ENCODE measurements at places on chromosomes 2 and 18.

GRCh38 chr2:134189009-134189720, 64.7 kb upstream of the MGAT5 start:
- DNase-seq, result peak; percentile 94

GRCh38 chr2:74391209-74391579, 11.1 kb upstream of the DCTN1 start:
- peak; percentile 24 for DNase-seq

DNA sequence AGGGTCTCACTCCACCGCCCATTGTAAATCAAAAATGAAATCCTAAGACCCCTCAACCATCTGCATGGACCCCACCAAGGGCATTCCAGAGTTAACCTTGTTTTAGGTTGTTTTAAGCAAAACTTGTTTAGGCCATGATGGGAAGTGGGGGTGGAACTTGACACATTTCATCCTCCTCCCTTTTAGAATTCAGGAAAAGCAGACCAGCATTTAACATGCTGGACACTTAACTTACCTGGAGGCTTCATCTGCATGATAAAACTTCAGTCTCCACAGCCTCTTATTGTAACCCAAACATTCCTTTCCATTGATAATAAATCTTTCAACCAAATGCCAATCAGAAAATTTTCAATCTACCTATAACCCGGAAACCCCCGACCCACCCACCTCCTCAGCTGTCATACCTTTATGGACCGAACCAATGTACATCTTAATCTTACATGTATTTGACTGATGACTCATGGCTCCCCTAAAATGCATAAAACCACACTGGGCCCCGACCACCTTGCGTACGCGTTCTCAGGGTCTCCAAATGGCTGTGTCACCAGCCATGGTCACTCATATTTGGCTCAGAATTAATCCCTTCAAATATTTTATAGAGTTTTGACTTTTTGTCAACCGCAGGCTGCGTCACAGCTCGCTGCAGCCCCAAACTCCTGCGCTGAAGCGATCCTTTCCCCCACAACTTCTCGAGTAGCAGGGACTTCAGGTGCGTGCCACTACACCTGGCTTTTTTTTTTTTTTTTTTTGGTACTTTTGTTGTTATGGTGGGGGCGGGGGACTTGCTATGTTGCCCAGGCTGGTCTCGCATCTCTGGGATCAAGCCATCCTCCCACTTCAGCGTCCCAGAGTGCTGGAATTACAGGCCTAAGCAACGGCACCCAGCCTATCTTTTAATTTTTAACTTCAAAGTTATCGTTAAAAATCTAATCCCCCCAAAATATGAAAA, 917 bp downstream of the MPPE1 start:
- DNase-seq, result no peak

GRCh38 chr2:201358684-201359083, 1.5 kb upstream of the FLACC1 start:
- peak; percentile 92 for DNase-seq

- no peak for DNase-seq
These were observed 21.2 kb downstream of the PTRHD1 start for GRCh38 chr2:24771764-24772586.

- DNase-seq, result no peak
These were observed 18.3 kb downstream of the HS6ST1 start for GRCh38 chr2:128300151-128301020.

DNA sequence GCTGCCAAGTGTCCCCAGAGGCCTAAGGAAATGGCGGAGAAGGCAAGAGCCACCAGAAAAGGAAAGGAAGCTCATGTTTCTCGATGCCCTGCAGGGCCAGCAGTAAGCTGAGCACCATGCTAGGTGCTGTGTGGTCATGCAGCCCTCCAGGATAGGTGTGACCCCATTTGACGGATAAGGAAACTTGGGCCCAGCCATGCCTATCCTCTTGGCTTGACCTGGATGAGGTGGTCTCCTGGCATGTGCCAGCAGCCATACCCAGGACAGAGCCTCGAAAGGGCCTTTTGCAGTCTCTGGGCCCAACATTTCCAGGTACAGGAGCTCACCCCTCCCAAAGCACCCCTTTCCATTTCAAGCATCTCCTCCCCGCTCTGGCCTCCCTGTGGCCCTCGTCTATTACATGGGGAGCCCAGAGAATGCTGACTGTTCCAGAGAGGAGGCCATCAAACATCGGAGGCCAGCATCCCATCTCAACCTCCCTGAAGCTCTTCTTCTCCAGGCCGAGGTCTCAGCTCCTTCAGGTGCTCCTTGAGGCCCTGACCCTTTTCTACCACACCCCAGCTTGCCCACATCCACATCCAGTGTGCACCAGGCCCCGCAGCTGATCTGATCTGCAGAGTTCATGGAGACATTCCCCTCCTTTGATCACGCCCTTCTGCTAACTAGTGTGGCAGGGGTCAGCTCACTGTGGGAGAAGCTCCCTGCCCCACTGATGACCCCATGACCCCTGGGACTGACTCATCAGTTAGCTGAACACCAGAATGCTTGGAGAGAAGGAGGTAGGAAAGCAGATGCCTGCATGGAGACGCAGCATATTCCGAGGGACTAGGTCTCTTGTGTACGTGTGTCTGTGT, 208.4 kb downstream of the TNS1 start:
- DNase-seq, result no peak

GRCh38 chr2:144180131-144180530, 339.8 kb downstream of the ZEB2 start:
- no peak for DNase-seq

GRCh38 chr2:183533021-183533420, 408.8 kb downstream of the NUP35 start:
- no peak for DNase-seq

GRCh38 chr2:1156531-1156930, 205.9 kb downstream of the SNTG2 start:
- no peak for DNase-seq

- DNase-seq, result no peak
These were observed 433.7 kb upstream of the TRIB2 start for GRCh38 chr2:12282780-12283695.

- DNase-seq, result peak; percentile 39
These were observed 14.9 kb downstream of the SLC9A4 start for GRCh38 chr2:102487761-102488462.

- DNase-seq, result peak; percentile 74
These were observed 152.0 kb upstream of the SLC1A4 start for GRCh38 chr2:64837116-64837731.

DNA sequence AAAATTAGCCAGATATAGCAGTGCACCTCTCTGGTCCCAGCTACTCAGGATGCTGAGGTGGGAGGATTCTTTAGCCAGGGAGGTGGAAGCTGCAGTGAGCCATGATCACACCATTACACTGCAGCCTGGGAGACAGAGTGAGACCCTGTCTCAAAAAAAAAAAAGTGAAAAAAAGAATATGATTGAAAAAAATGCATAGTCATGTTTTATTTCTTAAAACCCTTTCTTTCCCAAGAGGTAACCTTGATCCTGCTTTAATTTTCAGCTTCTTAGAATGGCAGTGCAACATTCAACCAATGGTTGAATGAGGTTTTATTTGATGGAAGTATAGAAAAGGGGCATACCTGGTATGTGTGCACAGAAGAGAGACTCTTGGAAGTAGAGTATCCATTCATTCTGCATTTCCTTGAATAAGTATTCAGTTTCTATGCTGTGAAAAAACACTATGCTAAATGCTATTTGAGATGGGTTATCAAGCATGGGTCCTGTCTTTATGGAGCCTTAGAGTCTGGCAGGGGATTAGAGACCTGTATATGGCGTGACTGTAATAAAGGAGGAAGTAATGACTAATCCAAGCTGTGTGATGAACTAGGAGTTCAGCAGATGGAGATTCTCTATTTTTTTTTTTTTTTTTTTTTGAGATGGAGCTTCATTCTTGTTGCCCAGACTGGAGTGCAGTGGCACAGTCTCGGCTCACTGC, 146.3 kb downstream of the WDSUB1 start:
- peak; percentile 73 for DNase-seq

GRCh38 chr2:25374827-25375226, 33.1 kb upstream of the DNMT3A start:
- no peak for DNase-seq

DNA sequence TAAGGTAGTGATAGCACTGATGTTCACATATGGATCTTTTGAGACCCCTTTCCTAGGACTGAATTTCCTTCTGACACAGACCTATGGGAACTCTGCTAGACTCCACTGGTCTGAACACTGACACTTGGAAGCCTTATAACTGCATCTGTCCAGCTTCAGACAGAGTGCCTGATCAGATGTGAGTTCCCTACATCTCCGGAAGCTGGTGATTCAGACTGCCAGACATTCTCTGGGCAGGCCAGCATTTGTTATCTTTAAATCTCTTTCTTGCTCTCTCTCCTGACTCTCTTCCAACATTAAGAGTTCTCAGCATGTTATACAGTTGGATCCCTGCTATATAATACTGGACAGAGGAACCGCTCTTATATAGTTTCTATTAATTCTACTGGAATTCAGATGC, 408.5 kb downstream of the ZEB2 start:
- peak; percentile 44 for DNase-seq

- no peak for DNase-seq
These were observed 1.3 kb downstream of the ADCYAP1 start for GRCh38 chr18:905948-906415.

DNA sequence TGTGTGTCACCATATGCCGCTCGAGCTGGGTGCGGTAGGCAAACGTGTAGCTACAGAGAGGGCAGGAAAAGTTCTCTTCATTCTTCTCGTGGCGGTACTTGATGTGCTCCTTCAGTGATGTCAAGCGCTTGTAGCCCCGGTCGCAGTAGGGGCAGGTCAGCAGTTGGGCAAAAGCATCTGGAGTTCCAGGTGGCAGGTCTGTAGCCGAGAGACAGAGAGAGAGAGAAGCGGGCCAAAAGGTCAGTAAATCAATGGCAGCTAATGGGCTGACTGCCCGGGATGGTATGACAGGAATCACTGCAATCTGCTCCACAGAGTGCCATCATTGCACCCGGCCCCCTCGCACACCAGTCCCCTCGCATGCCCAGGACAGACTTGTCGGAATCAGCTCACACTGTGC, 116.0 kb downstream of the ZEB2 start:
- DNase-seq, result no peak

- no peak for DNase-seq
These were observed 27.8 kb upstream of the KCNG2 start for GRCh38 chr18:79769698-79770500.

- DNase-seq, result no peak
These were observed 138.8 kb downstream of the MYT1L start for GRCh38 chr2:2192091-2192955.

DNA sequence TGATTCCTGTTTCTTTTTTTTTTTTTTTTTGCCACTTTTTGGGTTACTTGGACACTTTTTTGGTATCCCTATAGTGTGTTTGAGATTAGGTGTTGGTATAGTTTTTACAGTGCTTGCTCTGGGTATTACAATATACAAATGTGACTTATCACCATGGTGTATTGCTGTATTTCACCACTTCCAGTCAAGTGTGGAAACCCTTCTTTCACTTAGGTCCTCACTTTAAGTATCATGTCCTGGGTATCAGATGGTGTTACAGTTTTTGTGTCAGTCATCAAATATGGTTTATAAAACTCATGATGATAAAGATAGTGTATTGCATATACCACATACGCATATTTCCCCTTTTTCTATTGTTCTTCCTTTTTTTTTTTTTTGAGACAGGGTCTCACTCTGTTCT, 1.8 kb downstream of the ATP9B start:
- no peak for DNase-seq

DNA sequence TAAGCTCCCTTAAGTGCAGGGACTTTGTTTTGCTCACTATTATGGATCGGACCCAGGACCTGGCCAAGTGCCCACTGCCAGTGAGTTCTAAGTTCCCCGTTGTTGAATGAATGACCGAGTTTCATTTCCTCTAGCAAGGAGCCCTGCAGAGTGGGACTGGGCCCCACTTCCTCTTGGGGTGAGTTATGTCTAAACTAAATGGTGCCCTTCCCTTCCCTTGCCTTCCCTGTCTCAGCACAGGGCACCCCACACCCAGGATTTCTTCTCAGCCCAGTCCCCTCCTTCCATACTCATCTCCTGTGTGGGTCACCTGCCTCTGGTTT, 195.3 kb upstream of the HS6ST1 start:
- no peak for DNase-seq

- no peak for DNase-seq
These were observed 97.9 kb downstream of the FIGN start for GRCh38 chr2:163637871-163638270.

GRCh38 chr2:49426996-49427395, 272.7 kb upstream of the FSHR start:
- DNase-seq, result no peak

- no peak for DNase-seq
These were observed 362.6 kb downstream of the RIT2 start for GRCh38 chr18:42752916-42753315.

GRCh38 chr18:43627848-43628530, 350.7 kb upstream of the SYT4 start:
- no peak for DNase-seq

- DNase-seq, result peak; percentile 36
These were observed 92.9 kb upstream of the WDR75 start for GRCh38 chr2:189348369-189348768.

- no peak for DNase-seq
These were observed 314.3 kb downstream of the FSIP2 start for GRCh38 chr2:186052930-186053329.

DNA sequence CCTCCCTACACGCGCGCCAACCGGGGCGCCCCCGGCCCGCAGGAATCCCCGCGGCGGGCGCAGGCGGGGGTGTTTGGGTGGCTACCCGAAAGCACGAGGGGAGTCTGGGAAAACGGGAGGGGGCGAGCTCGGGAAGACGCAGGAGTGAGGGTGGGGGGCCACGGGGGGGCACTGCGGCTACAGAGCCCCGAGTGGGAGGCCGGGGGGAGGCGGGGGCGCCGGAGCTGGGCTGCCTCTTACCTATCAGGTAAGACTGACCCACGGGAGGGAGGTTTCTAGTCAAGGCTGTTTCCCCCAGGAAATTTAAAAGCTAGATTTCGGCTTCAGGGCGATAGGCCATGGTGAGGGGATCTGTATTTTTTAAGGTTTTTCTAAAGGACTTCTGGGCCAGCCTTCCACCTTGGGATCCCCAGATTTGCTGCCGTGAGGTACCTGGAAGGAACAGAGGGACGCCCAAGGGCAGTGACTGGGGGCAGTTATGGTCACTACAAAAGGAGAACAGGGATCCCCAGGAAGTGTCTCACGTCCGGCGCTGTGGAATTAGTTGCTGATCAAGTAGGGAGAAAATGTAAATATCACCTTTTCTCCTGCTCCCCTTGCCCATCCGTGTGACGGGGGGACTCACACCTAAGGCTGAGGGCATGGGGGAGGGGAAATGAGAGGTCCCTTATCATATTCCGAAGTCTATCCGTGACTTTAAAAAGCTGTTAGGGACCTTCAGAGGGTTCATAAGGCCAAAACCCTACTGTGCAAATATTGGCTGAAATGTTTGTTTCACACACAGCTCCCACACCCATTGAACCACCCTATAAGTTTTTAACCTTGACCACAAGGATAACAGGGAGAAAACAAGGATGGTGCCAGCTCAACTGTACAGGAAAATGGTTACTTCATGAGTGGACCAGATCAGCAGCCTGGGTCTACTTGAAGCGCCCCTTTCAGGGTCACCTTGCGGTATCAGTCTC, 638 bp upstream of the IRS1 start:
- no peak for DNase-seq

DNA sequence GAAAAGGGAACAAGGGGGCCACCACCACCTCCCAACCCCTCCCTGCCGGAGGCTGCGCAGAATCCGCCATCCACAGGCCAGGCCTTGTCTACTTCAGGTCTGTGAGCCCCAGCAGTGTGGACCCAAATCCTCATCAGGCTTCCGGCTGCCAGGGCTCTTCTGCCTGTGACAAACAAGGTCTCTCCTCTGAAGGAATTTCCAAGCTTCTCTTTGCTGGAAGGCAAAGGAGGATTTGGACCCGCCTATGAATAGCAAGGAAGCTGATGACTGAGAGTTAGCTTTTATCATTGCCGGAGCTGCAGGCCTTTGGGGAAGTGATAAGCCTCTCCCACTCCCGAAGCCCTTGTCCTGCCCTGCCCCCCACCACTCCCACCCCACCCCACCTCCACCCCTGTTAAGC, 93.7 kb upstream of the SH3BP4 start:
- no peak for DNase-seq
